ENCODE measurements at places on chromosomes 3 and 15. TPM values are rescaled to one million over a fixed set of nuclear protein-coding genes. Genes with fewer than 3 reads are reported as not detected.

CHL1 gene
- total RNA-seq = 7.8 TPM

KCNAB1 gene
- total RNA-seq = 33.1 TPM

VPS18 gene
- total RNA-seq = 21.9 TPM

FES gene
- 31.7 TPM for total RNA-seq

SI gene
- not detected for total RNA-seq

DNA sequence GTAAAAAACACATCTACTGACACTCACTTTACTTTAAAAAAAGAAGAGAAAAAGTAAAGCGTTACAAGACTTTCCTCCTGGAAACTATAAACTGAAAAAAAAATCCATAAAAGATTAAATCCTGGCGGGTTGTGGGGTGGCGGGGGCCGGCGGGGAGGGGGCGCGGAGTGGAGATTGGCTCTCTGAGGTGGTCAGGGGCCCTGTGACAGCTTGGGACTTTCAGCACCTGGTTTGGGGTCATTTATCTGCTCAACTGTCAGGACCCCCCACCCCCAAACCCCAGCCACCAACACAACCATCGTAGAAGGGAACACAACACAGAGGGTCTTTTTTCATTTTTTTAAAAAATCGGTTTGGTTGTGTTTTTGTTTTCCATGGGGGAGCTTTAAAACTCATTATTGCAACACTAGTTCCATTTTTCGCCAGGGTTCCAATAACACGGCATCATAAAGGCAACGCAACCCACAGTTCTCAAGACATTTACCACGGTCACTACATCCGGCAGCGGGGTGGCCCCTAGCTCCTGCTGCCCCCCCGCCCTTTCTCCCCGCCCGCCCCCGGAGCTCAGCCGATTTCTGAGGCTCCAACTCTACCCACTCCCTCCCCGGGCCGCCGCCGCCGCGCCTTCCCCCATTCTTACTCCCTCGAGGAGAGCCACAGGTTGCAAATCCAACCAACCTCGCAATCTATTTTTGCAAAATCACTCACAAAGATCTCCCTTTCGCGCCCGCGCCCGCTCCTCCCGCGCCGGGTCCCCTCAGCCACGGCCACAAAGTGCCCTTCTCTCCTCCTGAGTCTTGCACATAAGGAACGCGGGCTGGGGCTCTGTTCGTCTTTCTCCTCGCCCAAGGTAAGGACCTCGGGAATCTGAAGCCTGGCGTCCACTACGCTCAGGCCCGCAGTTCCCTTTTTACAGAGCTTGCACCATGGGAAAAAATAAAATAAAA lies 1.8 kb downstream of the BCL6 start:
- peak; percentile 93 for DNase-seq

DNA sequence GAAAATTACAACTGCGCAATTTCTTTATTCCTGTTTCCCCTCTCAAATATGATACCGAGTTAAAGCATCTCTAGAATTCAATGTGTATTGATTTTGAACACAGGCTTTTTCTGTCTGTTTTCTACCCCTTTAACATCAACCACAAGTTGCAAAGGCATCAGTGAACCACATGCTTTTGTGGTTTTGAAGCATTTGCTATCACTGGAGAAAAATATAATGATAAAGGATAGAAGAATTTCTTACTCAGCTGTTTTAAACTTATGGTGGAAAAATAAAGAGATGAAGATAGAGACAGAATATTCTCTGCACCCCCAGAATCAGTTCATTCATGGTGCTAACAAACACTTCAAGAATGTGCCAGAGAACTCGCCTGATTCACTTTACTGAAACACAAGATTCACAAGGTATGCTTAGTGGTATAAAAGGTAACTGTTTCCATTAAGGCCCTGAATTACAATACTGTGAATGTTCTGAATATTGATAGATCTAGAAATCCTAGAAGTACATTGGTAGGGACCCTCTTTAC lies 9.5 kb upstream of the DPPA4 start:
- no peak for DNase-seq

DNA sequence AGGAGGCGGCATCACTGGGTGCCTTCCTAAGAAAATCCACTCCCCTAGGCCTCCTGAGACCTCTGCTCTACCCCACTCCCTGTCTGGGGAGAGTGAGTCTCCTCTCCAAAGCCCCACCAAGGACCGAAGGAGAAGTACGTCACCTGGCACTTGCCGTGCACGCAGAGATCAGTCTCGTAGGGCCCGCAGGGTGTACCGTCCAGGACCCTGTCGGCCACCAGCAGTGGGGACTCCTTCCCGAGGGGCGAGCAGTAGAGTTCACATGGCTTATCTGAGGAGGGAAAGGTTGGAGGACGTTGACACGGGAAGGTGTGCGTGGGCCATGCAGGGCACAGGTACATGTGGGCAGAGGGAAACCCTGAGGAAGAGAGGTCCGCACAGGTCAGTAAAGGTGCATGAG lies 232.9 kb downstream of the ADAMTS17 start:
- peak; percentile 57 for DNase-seq

DNA sequence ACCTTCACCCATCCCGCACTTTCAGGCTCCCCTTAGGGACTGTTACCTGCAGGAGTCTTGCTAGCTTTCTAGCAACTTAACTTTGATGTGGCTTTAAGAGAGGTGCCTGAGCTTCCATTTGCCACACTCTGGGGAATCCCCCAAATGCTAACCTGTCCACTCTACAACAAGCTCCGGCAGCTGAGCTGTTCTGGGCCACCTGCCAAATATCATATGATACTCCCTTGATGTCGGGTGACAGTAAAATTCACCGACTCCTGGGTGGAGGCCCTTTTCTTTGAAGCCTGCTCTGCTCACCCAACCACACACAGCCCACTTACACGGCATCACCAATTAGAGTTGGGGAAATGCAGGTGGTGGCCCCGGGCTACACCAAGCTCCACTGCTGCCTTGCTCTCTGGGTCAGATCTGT lies 38.0 kb upstream of the XCR1 start:
- DNase-seq = no peak

- no peak for DNase-seq
Observed at GRCh38 chr15:68303134-68303533, 25.6 kb downstream of the FEM1B start.

DNA sequence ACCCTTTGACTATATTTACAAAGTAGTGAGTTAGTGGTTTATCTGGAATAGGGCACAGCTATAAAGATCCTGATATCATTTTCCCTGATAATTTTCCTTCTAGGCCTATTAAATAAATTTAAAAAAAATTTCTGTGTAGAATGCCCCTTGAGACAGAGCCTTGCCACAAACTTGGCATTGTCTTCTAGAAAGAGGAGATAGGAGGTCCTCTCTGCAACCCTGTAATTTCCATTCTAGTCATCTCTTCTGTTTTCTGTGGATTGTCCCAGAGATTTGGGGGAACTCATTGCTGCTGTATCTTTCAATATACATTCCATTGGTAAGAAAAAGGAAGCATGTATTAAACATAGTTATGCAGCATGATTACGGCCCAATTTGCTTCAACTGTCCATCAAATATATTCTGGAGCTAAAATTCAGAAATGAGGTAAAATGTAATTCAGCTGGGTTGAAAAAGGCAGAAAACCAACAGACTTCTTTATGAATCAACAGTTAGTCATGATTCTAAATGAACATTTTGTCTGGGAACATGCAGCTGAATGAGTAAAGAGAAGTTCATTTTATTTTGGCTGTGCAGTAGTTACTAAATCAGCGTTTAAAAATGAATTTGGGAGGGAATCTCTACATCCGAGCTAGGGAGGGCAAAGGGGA lies 401.1 kb downstream of the NAALADL2 start:
- no peak for DNase-seq

- no peak for DNase-seq
Observed at GRCh38 chr3:5010706-5011554, 31.7 kb downstream of the BHLHE40 start.

GRCh38 chr3:29026286-29026685 lies 254.6 kb upstream of the RBMS3 start:
- no peak for DNase-seq

DNA sequence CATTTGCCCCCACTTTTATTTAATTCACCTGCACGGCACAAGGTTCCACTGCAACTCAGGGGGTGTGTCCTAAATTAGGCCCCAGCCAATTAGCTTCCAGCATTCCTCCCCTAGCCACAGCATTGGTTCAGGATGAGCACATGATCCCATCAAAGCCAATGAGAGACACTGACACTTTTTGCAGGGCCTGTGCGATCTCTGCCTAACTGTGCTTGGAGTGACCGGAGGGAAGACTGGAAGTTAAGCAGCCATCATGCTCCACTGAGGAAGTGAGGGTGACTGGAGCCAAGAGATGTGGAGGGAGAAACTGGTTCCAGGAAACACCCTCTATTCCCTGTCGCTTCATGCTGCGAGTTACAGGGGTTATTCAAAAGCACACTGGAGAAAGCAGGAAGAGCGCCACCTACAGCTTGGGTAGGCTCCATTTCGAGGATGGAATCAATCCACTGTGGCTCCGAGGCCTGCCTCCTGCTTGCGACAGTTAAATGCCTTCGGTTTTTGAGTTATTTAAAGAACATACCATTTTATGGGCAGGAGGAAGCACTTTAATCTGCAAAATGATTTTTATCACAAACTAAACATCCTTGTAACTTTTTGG lies 122.2 kb upstream of the WNT5A start:
- no peak for DNase-seq

GRCh38 chr3:43693594-43693993 lies 2.9 kb downstream of the ABHD5 start:
- DNase-seq = no peak

GRCh38 chr15:93452537-93453211 lies 363.7 kb upstream of the RGMA start:
- DNase-seq = no peak
